ENCODE measurements at places on chromosomes 3 and 15. TPM values are rescaled to one million over a fixed set of nuclear protein-coding genes. Genes with fewer than 3 reads are reported as not detected.

GRCh38 chr3:46709157-46709654, 8.0 kb downstream of the TMIE start:
- H3K4me1 ChIP-seq: no peaks in the 10 kb centered on the region
- H3K27ac ChIP-seq: no peak overlapping the region
- H3K27me3 ChIP-seq: no peaks in the 10 kb centered on the region
- H3K36me3 ChIP-seq: no peaks in the 10 kb centered on the region
- no peak overlapping the region for H3K4me3 ChIP-seq

- no peak overlapping the region for H3K27ac ChIP-seq
- H3K27me3 ChIP-seq: no peaks in the 10 kb centered on the region
- no peak for DNase-seq
- H3K36me3 ChIP-seq: no peaks in the 10 kb centered on the region
- H3K4me1 ChIP-seq: no peaks in the 10 kb centered on the region
- no peak overlapping the region for H3K4me3 ChIP-seq
Observed at GRCh38 chr3:3991598-3991997, 192.4 kb downstream of the LRRN1 start.

The SIDT1 gene
- total RNA-seq: 12.2 TPM

The TNFAIP8L3 gene
- total RNA-seq: 0.49 TPM

DNA sequence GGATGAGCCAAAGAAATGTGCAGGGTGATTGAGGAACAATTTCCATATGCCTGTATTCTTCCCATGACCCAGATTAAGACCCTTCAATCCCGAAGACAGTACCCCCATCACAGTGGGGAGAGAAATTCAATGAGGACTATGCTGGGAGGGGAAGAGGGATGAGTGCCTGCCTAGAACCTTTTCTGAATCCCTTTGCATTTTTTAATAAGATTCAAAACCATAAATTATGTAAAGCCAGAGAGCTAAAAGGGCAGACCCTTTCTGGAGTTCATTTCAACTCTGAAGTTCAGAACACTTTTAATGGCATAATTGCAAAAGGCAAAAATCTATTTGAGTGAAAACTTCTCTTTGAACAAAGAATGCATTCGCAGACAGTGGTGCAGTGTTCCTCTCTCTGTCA, 529.5 kb downstream of the NTRK3 start:
- no peak overlapping the region for H3K4me3 ChIP-seq
- H3K36me3 ChIP-seq: no peaks in the 10 kb centered on the region
- H3K27ac ChIP-seq: no peak overlapping the region
- no peaks in the 10 kb centered on the region for H3K4me1 ChIP-seq

DNA sequence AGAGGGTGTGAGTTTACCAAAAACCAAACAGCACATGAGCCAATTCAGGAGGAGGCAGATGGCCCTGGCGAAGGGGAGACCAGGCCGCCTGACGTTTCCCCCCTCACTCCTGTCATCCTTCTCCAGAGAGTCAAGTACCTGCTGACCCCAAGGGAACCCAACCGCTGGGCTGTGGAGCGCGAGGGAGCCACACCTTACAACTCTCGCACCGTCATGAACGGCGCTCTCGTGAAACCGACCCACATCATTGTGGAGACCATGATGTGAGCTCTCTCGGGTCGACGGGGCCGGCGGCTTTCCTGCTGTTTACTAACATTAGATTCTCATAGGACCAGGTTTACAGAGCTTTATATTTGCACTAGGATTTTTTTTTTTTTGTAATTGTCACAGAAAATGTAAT, 55.4 kb downstream of the GRIP2 start:
- no peaks in the 10 kb centered on the region for H3K4me1 ChIP-seq
- DNase-seq: no peak
- no peak overlapping the region for H3K4me3 ChIP-seq

The CLRN1 gene
- total RNA-seq: not detected

GRCh38 chr3:188513662-188514328, 359.8 kb downstream of the LPP start:
- H3K27me3 ChIP-seq: no peaks in the 10 kb centered on the region
- DNase-seq: no peak

- peaks cover 4% of the 10 kb centered on the region for H3K27me3 ChIP-seq
- no peak overlapping the region for H3K4me3 ChIP-seq
- no peaks in the 10 kb centered on the region for H3K4me1 ChIP-seq
- DNase-seq: no peak
Observed at GRCh38 chr3:106628407-106628806, 748.8 kb upstream of the CCDC54 start.

The PLA2G4D gene
- not detected for total RNA-seq

DNA sequence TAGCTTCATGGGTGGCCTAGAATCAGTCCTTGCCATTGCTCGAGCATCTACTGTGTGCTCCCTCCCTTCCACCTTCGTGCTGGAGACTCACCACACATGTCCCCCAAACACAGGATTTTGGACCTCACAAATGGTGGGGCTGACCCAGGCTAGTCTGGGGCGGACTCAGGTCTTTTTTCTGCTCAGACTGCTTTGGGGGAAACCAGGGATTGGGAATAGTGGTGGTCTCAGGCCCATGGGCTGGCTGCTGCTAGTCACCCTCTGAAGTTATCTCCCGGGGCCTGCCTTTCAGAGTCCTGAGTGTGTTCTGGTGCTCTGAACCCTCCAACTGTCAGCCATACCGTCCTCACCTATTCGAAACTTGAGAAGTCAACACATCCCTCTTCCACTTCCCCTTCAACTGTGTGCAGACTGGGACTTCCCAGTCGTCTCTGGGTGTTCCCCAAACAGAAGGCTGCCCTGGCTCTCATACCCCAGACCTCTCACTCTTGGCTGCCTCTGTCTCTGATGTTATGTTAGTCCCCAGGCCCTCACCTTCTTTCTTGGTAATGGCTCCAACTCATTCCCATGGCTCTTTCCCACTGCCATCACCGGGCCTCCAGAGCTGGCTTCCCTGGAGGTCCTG, 46.0 kb downstream of the PPCDC start:
- DNase-seq: peak; percentile 22
- peaks cover 36% of the 10 kb centered on the region for H3K36me3 ChIP-seq
- H3K27me3 ChIP-seq: no peaks in the 10 kb centered on the region
- H3K4me3 ChIP-seq: peak overlapping the region; percentile 46
- H3K4me1 ChIP-seq: peaks cover 88% of the 10 kb centered on the region

DNA sequence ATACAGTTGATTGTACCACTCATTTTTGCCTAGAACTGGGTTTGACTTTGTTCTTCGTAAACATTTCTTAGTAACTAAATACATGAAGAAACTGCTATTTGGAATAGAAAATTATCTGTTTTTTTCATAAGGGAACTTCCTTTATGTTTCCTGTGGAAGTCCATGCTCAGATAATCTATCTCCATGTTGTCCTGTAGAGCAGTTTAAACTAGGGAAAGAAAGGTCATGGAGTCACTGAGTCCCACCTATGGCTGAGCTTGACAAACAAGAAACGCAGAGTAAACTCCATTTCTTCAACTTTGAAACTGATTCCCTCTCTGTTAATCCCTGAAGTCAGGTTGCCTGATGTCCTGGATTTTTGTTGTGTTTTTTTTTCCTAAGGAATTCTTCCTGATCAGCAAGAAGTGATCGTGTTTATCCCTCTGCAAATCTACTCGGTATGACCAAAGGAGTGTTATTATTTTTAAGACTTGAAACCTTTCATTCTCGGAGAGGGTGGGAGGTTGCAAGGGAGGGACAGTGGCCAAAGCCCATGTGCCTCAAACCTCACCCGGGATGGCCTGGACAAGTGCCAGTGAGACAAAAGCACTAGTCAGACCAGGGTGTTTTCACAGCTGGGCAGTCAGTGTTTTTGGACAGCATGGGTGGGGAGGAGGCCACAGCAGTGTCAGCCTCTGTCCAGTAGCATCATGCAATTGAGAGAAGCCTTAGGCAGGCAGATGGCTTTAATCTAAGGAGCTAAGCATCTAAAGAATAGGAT, 129.8 kb upstream of the PHLDB2 start:
- H3K4me3 ChIP-seq: no peak overlapping the region
- no peak for DNase-seq
- H3K27ac ChIP-seq: no peak overlapping the region
- peaks cover 14% of the 10 kb centered on the region for H3K36me3 ChIP-seq
- H3K27me3 ChIP-seq: no peaks in the 10 kb centered on the region
- H3K4me1 ChIP-seq: no peaks in the 10 kb centered on the region

The GXYLT2 gene
- total RNA-seq: not detected

The REC114 gene
- not detected for total RNA-seq

- no peak for DNase-seq
- no peak overlapping the region for H3K4me3 ChIP-seq
- H3K36me3 ChIP-seq: peaks cover 13% of the 10 kb centered on the region
- peaks cover 54% of the 10 kb centered on the region for H3K4me1 ChIP-seq
- peak overlapping the region; percentile 30 for H3K27ac ChIP-seq
Observed at GRCh38 chr3:195800240-195800639, 11.5 kb downstream of the MUC4 start.

The EOGT gene
- 12.5 TPM for total RNA-seq

DNA sequence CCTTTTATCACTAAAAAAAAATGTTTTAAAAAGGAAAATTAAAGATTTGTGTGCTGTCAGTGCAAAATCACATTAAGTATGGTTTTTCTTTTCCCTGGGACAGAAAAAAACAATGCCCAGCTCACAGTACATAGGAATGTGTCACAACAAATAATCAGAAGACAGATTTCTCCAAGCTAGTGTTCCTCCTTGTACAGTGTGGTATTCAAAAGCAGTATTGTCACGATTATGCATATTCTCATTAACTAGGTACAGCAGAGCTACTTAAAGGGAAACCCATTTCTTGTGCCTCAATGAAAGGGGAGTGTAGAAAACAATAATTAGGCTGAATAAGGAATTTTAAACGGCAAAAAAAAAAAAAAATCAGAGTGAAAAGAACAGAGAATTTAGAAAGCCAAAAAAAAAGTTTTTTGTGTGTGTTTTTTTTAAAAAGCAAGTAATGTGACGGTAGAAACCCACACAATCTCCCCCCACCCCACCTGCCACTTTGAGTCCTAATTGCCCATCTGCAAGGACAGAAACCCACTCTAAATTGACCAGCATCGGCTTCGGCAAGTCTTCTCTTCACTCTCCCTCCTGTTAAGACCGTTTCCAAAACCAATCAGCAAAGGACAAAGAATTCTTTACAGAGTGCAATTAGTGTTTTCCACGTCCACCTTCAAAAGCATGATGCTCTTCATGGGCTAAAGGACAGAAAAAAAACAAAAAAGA, 41.0 kb downstream of the EIF4E3 start:
- no peaks in the 10 kb centered on the region for H3K27me3 ChIP-seq
- H3K36me3 ChIP-seq: peaks cover 48% of the 10 kb centered on the region
- H3K27ac ChIP-seq: no peak overlapping the region
- no peak overlapping the region for H3K4me3 ChIP-seq

DNA sequence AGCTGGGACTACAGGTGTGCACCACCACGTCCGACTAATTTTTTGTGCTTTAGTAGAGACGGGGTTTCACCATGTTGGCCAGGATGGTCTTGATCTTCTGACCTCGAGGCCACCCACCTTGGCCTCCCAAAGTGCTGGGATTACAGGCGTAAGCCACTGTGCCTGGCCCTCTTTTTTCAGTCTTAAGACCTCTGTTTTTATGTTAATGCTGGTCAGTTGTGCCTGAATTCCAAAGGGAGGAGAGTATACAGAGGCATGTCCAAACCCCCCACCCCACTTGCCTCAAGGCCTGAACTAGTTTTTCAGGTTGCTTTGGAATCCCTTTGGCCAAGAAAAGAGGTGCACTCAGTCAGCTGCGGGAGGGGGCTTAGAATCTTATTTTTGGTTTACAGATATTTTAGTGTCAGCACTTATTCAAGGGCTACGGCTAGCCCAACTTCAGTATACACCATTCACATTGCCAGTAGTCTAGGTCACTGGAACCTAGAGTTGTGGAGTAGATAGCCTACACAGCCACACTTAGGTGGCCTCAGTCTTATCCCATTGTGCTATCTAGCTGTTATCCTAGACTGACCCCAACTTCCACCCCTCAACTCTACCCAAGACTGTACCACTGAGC, 128.0 kb upstream of the TPM1 start:
- H3K4me1 ChIP-seq: no peaks in the 10 kb centered on the region
- H3K4me3 ChIP-seq: no peak overlapping the region

DNA sequence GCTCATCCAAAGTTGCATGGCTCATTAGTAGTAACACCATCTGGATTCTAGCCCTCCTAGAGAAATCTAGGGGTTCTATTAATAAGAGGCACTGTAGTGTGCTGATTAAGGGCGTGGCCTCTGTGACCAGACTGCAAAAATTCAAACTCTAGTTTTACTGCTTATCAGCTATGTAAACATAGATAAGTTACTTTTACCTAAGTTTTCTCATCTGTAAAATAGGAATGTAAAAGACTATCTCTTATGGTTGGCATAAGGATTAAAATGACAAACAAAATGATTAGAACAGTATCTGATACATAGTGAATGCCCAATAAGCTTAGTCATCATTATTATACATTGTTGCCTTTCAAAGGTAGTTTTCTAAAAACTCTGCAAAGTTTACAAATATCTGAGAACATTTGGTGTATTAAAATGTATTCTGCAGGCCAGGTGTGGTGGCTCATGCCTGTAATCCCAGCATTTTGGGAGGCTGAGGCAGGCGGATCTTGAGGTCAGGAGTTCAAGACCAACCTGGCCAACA, 4.5 kb downstream of the PTX3 start:
- no peaks in the 10 kb centered on the region for H3K36me3 ChIP-seq
- peaks cover 36% of the 10 kb centered on the region for H3K27me3 ChIP-seq
- H3K4me3 ChIP-seq: no peak overlapping the region
- DNase-seq: no peak
- H3K4me1 ChIP-seq: peaks cover 8% of the 10 kb centered on the region

DNA sequence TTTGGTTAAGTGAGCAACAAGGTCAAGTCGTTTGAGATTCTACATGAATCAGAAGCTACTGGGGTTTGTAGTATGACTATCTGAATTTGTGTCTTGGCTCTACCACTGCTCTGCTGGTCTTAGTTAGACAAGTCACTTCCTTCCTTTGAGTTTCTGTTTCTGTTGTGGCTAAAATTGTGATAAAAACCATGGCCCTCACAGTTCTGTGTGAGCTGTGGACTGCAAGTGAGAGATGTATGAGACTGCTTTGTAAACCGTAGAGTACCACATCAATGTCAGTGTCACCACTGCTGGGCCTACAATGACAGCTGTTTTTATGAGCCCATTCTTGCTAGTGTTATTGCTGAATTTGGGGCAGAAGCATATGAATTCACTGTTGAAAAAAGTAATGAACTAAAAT, 32.7 kb downstream of the RARB start:
- H3K36me3 ChIP-seq: no peaks in the 10 kb centered on the region
- no peak overlapping the region for H3K4me3 ChIP-seq
- H3K27me3 ChIP-seq: no peaks in the 10 kb centered on the region
- H3K4me1 ChIP-seq: peaks cover 5% of the 10 kb centered on the region
- DNase-seq: no peak

DNA sequence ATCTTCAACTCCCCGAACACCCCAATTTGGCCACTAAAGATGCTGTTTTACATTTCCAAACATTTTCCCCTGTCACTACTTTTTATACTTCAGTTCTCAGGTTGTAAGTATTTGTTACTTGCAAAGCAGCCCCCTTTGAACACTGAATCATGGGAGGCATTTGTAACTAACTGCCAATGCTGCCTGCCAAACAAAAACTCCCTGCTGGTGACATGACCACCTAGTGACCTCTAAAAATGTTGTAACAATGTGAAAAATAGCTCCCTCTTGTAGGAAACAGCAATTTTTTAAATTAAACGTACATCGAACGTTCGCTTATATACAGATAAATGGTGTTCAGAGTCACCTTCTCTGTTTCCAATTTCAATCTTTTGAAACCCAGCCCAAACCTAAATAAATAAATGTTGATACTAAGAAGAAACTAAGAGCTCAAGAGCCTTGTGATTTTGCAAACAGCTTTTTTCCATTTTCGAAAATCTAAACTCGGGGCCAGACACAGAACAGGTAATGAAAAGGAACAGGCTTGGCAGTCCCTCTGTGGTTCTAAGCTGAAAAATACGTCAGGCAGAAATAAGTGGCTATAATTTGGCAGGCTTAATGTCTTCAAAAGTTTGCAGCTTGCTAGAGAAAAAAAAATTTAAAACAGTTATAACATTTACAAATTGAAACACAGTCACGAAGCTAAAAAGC, 268.6 kb upstream of the WNT5A start:
- no peak overlapping the region for H3K4me3 ChIP-seq
- H3K27me3 ChIP-seq: peaks cover 1% of the 10 kb centered on the region

Measured in activated T-helper 1 cell treated with anti-CD3 and anti-CD28 coated beads, Interleukin-12 subunit alpha, Interleukin-12 subunit beta, Interleukin-2, Interleukin-4 antibody, amounts not matched to agents 30 ng/mL and 10 ng/mL and 1 ng/mL, durations not matched to agents 14 hours and 24 hours and 36 hours (primary cell).